ENCODE measurements at places on chromosomes 3 and 15. TPM values are rescaled to one million over a fixed set of nuclear protein-coding genes. Genes with fewer than 3 reads are reported as not detected.

- DNase-seq: no peak
Observed at GRCh38 chr15:53658827-53659555, 100.5 kb downstream of the WDR72 start.

- DNase-seq: no peak
Observed at GRCh38 chr3:183777016-183777618, 48.3 kb downstream of the MAP6D1 start.

DNA sequence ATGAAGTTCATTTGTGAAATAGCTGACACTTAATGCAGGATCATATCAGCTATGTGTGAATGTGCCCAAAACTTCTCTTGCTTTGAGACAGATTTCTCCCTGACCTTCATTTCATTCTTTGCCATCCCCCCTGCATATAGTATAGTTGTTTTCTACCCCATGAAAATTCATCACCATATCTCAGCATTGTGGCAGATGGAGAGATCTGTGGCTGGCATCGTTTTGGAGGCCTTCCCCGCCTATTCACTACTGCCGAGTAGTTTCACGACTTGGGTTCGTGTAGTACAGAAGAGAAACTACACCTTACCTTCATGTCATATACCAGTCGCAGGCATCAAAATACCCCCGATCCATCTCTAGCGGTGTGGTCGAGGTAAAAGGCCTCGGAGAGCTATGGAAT, 66.2 kb upstream of the SELENOK start:
- DNase-seq: no peak

- peak; percentile 82 for DNase-seq
Observed at GRCh38 chr3:112629425-112629824, 11.5 kb downstream of the CCDC80 start.

- DNase-seq: no peak
Observed at GRCh38 chr3:142263112-142263511, 37.7 kb upstream of the GK5 start.

- no peak for DNase-seq
Observed at GRCh38 chr15:73227433-73228056, 141.2 kb downstream of the HCN4 start.

- DNase-seq: no peak
Observed at GRCh38 chr3:1406250-1406649, 313.4 kb downstream of the CNTN6 start.

- DNase-seq: no peak
Observed at GRCh38 chr15:26177816-26178215, 314.7 kb upstream of the ATP10A start.

DNA sequence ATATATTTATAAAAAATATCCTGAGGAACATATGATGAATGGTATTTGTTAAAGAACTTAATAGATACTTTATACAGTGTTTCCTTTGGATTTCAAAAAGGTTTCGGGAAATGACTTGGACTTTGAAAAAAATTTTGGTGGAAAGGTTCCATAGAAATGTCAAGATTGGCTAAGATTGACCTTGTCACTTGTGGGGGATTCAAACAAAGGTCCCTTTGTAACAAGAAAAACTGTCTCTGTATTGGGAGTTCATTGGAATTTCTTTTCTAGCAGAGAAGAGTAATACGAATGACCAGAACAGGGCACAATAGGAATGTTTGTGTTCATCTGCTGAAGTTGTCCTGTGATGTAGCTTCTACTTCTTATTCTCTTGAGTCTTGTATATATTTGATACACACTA, 43.2 kb downstream of the ARHGEF26 start:
- DNase-seq: no peak

DNA sequence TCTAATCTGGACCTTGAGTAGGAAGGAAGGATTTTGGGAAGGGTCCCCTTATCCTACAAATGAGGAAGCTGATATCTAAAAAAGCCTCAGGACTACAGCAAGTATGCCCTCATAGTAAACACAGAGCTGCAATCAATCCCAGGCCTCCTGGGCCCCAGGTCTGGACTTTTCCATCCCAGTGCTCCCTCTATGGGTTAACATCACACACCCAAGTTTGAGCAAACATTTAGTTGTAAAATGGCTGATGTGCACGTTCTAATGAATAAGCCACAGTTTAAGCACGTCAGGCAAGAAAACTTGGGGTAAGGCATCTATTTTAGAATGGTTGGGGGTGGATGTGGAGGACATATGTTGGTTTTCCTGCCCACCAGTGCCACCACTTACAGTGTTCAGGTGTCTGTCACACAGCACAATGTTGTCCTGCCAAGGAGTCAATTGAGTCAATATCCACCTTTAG, 44.3 kb upstream of the UBE2E1 start:
- no peak for DNase-seq

- DNase-seq: no peak
Observed at GRCh38 chr3:16975083-16975482, 90.3 kb downstream of the PLCL2 start.

GRCh38 chr15:99703603-99704443, 29.4 kb downstream of the LYSMD4 start:
- peak; percentile 76 for DNase-seq

DNA sequence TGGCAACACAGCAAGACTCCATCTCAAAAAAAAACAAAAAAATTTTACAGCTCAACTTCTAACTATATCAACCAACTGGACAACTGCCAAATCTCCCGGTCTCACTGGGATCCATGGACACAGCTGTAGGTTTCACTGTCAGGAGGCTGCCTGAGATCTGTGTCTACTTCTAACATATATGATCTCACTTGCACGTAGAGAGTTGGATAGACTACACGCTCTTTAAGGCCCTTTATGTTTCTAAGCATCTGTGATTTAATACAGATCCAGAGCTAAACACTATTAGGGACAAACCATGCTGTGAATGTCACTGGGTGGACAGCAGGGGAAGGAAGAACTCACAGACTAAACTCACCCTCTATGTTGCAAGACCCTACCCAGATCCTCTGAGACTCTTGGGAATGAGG, 13.0 kb upstream of the APOD start:
- DNase-seq: peak; percentile 75

- peak; percentile 87 for DNase-seq
Observed at GRCh38 chr3:15268033-15268631, 62.1 kb downstream of the CAPN7 start.

DNA sequence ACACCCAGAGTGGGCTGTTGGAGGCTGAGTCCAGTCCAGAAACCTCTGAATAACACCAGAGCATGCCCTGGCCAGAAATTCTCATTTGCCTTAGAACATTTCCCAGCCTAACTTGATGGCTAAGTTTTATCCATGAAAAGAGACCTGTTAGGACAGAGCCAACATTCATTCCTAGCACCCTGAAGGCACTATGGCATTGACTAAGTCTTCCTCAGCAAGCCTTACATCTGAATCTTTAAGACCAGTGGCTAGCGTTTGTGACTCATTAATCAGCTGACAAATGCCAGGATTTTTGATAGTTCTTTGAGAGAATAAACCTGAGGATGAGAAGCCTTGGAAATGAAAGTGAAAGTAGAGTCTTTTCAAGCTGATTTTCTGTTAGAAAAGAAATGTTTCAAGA, 1087.1 kb upstream of the ALCAM start:
- DNase-seq: no peak

GRCh38 chr15:48596415-48596814, 49.1 kb downstream of the FBN1 start:
- DNase-seq: no peak

DNA sequence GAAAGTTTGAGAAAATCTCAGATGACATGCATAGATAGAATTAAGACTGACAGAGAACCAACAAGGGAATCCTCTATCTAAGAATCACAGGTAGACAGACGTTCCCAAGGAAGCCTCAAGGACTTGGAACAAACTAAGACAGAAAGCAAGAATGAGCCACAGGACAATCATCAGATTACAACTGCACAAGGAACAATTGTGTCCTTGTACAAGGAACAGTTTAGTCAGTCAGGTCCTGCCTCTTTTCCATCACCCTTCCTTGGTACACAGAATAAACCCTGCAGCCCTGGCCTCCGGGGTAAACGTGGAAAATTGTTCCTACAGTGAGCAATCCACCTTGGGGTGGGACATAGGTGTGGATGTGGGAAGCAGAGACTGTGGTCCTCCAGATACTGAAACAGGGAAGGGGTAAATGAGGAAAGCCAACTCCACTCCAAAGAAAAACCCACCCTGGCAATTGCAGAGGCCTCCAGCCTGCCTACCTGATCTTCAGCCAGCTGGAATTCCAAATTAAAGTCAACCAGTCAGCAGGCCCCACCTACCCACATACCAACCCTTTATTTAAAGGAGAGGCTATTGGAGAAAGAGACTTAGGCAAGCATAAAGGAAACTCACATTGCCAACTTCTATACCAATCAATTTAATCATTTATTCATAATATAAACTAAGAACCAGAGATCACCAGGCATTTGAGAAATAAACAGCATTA, 73.4 kb downstream of the ULK4 start:
- no peak for DNase-seq

- no peak for DNase-seq
Observed at GRCh38 chr3:20421-20820, 176.1 kb upstream of the CHL1 start.

DNA sequence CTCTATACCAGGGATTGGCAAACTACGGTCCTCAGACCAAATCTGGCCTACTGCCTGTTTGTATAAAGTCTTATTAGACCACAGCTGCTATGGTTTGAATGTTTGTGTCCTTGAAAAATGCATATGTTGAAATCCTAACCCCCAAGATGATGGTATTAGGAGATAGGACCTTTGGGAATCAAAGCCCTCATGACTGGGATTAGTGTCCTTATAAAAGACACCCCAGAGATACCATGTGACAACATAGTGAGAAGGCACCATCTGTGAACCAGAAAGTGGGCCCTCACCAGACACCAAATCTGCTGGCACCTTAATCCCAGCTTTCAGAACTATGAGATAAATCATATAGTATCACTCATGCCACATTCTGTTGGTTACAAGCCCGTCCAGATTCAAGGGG, 7.4 kb downstream of the HMCES start:
- no peak for DNase-seq

GRCh38 chr3:67018105-67018788, 20.1 kb downstream of the KBTBD8 start:
- DNase-seq: peak; percentile 7

- no peak for DNase-seq
Observed at GRCh38 chr3:139101396-139101795, 56.7 kb upstream of the PRR23C start.

DNA sequence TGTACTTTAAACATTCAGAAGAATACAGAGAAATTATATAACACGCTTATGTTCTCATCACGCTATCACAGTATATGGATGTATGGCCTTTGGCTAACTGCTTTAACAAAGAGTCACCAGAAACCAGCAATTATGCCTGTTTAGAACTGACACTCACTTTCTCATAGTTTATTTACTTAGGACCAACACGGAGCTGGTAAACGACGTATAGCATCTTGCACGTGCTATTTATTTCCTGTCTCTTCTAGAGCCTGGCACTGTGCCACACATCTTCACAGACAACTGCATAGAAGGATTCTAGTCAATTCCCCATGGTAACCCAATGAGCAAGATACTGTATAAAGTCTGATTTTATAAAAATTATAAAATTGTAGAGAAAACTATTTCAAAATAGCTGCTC, 43.6 kb downstream of the TBC1D2B start:
- DNase-seq: no peak

DNA sequence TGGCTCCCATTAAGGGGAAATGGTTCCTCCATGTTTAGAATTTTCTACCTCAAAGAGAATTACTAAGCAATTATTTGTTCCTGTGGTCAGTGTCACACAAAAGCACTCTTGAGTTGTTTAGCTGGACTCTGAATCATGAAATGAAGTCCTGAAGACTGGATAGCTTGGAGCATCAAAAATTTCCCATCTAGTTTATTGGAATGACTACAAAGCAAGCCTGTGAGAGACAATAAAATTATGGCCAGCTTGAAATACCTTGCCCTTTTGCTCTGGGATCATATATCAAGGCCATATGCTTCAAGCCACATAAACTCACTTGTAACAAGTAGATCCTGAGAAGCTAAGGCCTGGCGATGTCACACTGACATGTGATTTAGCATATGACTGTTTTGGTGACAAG, 292.3 kb downstream of the TIGIT start:
- DNase-seq: no peak

DNA sequence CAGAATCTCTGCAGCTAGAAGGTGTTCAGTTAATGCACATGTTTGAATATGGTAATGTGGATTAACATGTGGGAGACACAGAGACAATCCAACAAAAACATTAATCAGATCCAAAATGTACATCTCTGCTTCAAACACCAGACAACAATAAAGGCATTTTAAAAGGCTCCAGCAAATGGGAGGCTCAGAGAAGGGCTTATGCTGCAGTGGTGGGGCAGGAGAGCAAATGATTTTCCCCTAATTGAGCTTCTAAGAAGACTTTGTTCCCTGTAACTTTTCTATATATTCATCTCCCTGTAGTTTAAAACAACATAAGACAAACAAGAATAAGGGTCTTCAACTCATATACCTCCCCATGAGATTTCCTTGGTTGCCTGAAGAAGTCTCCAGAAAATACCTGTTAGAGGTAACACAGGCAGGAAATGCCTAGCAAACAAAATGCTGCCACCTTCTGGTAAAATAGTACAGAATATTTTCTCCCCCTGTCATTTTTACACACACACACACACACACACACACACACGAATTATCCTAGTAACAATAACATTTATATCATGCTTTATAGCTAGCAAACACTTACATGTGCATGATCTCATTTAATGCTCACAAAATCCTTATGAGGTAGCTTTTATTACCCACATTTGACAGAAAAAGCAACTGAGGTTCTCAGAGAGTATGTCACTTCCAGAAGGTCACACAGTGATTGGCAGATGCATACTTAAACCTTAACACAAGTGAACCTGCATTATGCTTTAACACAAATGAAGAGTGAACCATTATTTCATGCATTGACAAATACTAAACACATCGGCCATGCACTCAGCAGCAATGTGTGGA, 123.4 kb upstream of the MB21D2 start:
- DNase-seq: no peak

GRCh38 chr3:192915304-192915703, 2.4 kb downstream of the MB21D2 start:
- DNase-seq: no peak

GRCh38 chr15:100972975-100973350, 53.8 kb downstream of the LRRK1 start:
- DNase-seq: no peak

DNA sequence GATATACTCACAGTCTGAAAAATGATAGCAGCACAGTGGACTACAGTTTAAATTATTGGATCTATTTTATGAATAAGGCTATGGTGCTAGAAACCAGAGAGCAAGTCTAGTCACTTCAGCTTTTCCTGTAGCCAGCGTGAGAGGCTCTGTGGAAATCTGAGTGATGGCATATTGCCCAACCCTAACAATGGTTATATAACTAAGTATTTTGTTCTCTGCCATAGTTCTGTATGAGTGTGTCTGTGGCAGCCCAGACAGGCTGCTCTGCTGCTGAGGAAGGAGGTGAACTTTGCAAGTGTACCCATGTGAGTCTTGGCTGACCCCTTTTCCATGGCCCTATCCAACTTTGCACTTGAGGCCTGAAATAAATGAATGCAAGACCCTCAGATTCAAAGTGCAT, 105.7 kb downstream of the LRTM1 start:
- DNase-seq: no peak

MRPL3 gene
- polyA plus RNA-seq: 81.5 TPM

SLC12A8 gene
- polyA plus RNA-seq: not detected

NMB gene
- polyA plus RNA-seq: 1.4 TPM

GABRR3 gene
- polyA plus RNA-seq: not detected

ARIH1 gene
- 150 TPM for polyA plus RNA-seq

TTC23 gene
- 16.3 TPM for polyA plus RNA-seq

CEP19 gene
- 2.2 TPM for polyA plus RNA-seq

TMC3 gene
- polyA plus RNA-seq: 0.07 TPM

CDC25A gene
- polyA plus RNA-seq: 5.6 TPM

SUCNR1 gene
- polyA plus RNA-seq: 0.19 TPM

AGTR1 gene
- 22.3 TPM for polyA plus RNA-seq

KCNH8 gene
- polyA plus RNA-seq: not detected

LCTL gene
- 0.26 TPM for polyA plus RNA-seq

CAPN7 gene
- 32.7 TPM for polyA plus RNA-seq

SLC6A11 gene
- not detected for polyA plus RNA-seq

HES1 gene
- 19.0 TPM for polyA plus RNA-seq

Measured in muscle of arm (tissue), 14 donors.